ENCODE measurements at places on chromosomes 7 and 10.

GRCh38 chr7:94621120-94621519, 34.8 kb downstream of the SGCE start:
- DNase-seq: no peak

- no peak for DNase-seq
These were observed 62.1 kb downstream of the PAPSS2 start for GRCh38 chr10:87721781-87722180.

- no peak for DNase-seq
These were observed 133.4 kb downstream of the MACC1 start for GRCh38 chr7:20083781-20084180.

DNA sequence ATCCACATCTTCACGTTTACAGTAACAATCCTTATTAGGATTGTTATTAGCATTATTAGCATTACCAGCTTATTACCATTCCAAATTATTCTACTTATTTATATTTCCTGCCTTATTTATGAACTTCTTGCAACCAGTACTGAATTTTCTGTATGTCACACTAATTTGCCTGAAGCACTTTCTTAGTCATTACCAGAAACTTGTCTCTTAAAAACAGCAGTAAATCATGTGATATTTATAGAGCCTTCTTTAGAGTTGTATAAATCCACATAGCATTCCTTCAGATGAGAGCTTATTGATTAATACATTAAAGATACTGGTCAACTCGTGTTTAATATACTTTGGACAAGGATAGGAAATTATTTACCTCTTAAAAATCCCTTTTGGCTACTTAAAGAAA, 618.6 kb downstream of the SUGCT start:
- no peak for DNase-seq

Measured in stimulated activated CD8-positive, alpha-beta memory T cell treated with anti-CD3 and anti-CD28 coated beads, Interleukin-4, amount 100 ng/mL, for 1 hour (primary cell).